ENCODE measurements at places on chromosomes 1 and 21.
A peak's percentile ranks its signal among the peaks of the same experiment; 100 is the strongest.

DNA sequence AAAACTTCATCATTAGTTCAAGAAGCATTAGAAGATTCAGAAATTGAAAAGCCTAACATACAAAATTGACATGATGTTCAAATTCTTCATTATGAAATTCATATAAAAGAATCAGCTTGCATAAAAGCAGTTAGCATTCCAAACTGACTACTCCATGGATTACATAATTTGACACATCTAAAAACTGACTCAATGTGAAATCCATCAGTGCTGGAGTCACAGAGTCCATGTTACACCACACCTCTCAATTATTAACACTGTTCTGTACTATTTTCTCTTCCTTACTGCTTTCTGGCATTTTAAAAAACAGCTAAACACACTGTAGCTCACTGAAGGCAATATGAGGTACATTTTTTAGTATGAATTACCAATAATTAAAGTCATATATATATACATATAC lies 28.0 kb downstream of the ARHGAP29 start:
- DNase-seq: no peak

- no peak for DNase-seq
These were observed 92.1 kb downstream of the MAB21L3 start for GRCh38 chr1:116203181-116203723.

GRCh38 chr1:115877511-115877910 lies 36.6 kb upstream of the NHLH2 start:
- DNase-seq: no peak

DNA sequence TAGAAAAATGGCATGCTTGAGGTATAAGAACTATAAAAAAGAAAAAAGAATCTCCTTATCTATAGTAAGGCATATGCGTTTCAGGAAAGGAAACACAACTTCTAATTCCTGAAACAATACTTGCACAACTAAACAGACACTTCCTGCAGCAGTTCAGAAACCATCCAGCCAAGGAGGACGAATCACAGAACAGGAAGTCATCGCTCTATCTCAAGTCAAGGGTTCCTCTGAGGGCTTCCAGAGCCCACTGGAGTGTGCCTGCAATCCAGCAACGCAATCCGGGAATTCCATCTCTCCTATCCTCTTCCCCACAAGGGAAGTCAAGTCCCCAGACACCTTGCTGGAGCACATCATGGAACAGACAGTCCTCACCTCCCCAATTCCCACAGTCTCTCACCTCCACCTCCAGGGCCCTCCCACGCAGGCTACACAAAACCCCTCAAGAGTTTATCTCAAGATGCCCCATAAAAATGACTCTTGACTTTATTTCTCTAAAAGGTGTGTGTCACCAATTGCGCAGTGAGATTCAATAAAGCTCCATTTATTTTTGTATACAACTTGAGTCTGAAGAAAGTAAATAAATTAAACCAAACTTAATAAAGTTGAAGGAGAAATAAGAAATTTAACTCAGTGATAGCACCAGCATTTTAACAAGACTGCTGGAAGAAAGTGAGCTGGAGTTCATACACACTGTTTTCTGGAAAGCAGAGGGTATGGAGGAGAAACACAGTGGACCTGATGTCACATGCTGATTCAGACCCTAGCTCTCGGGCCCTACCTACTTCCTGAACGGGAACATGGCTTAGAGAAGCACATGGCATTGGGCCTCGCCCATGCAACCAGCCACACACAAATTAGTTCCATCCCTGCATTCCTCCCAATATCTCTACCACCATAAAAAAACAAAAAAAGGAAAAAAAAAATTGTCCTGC lies 39.9 kb downstream of the SIPA1L2 start:
- no peak for DNase-seq

DNA sequence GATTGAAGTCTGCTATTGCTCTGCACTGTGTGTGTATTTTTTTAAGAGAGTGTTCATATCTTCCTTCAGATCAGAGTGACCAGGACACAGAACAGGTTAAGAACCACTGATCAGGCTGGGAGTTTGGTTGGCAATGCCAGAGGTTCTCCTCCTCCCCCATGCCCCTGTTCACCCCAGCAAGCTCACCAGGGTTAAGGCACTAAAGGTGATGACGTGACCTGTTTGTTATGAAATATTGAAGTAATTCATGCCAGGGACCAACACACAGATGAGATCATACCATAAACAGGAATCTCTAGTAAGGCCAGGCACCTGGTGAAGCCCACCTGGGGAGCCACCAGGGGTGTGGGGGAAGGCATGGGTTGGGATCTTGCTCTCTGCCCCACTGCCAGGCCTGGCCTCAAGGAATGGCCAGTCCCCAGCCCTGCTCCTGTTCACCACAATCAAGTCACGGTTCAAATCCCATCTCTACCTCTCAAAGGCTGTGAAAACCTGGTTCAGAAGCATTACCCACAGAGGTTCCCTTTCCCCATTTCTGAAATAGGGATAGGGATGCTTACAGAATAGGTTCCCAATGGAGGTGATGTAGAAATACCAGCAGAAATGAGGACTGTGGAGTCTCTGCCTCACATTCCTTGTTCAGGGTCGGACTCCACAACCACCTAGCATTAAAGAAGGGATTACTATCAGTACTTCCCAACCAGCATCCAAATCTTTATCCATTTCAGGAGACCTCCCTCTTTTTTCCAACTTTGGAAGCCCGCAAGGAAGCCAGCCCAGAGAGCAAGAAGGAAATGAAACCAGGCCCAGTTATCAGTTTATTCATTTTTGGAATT lies 2.4 kb downstream of the ID3 start:
- DNase-seq: no peak

DNA sequence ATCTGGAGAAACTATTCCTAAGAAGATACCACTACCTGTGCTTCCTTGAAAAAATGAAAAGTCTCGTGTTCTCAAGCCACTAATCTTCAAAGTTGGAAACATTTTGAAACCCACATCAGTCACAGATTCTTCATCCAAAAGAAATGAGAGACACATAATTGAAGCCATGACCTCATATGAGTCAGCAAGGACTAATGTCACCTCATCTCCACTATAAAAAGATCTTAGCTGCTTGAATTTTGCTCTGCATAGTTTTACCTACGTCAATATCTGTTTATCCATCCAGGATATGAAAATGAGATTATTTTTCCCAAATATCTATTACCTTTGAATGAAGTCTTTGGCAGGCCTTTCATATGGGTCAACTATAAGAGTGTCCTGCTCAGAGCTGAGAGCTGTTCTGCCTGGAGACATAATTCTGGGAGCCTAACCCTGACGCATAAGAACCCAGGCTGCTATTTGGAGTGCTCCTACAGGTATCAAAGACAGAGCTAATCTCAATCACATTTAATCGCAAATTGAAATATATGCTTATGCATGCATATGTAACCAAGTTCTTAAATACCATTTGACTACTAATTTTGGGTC lies 312.5 kb upstream of the PKN2 start:
- no peak for DNase-seq

- DNase-seq: no peak
These were observed 15.2 kb downstream of the ADCY10 start for GRCh38 chr1:167898578-167899222.

DNA sequence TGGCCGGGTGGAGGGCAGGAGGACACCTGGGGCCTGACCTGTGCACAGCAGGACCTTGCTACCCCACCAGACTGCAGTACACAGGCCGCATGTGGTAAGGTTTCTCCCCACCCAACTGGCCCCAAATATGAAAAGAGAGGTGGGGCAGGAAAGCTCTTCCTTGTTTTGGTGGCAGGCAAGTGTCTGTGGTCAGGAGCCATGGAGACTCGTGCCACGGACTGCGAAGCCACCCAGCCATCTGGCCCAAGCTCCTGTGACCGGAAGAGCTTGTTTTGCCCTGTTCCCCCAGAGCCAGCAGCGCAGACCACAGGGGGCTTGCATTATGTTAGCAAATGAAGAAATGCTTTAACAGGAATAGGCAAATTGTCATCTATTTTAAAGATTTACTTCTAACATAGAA lies 54.9 kb downstream of the OLIG1 start:
- DNase-seq: no peak

DNA sequence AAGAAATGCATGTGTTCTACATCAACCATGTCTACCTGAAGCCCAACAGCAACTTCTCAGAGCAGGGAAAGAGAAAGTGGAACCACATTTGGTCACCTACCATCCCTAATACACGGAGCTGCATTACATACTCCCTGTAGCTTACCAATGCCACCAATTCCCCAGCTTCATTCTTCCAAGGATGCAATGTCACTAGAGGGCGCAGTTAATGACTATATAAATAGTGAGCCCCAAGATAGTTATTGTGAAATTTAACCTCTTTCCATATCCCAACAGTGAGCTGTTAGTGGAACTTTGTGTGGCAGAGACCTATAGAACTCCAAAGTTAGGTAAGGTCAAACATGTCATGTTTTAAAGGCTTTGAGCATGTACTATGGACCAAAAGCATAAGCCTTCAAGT lies 618.3 kb downstream of the SMYD3 start:
- no peak for DNase-seq

DNA sequence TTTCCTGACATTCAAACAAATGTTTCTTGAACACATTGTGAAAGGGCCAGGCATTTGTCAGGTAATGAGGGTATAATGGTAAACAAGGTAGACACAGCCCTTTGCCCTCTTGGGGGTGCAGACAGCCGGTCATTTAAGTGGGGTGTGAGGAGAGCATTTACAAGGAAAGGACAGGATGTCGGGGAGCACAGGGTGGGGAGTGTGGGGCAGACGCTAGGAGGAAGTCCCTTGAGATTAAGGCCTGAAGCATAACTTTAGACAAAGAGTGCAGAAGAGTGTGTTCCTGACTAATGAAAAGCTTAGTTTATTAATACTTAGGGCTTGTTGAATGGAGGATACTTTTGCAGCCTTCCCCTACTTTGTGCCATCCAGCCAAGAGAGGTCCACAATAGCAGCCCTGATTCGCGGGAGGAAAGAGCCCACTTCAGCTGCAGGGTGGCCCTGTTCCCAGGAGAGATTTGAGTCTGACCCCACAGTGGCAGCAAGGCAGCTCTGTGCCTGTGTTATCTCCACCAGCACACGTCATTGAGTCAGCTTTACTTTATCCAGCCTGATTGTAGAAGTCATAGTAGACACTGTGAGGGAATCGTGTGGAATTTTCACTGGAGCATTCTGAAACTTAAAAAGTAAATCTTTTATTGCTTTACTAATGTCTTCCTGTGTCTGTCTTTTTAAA lies 35.1 kb downstream of the MPZL1 start:
- DNase-seq: no peak

- no peak for DNase-seq
These were observed 10.1 kb downstream of the KRTAP22-2 start for GRCh38 chr21:30580132-30580531.

- no peak for DNase-seq
These were observed 387.8 kb upstream of the LYPLAL1 start for GRCh38 chr1:218785928-218786327.

DNA sequence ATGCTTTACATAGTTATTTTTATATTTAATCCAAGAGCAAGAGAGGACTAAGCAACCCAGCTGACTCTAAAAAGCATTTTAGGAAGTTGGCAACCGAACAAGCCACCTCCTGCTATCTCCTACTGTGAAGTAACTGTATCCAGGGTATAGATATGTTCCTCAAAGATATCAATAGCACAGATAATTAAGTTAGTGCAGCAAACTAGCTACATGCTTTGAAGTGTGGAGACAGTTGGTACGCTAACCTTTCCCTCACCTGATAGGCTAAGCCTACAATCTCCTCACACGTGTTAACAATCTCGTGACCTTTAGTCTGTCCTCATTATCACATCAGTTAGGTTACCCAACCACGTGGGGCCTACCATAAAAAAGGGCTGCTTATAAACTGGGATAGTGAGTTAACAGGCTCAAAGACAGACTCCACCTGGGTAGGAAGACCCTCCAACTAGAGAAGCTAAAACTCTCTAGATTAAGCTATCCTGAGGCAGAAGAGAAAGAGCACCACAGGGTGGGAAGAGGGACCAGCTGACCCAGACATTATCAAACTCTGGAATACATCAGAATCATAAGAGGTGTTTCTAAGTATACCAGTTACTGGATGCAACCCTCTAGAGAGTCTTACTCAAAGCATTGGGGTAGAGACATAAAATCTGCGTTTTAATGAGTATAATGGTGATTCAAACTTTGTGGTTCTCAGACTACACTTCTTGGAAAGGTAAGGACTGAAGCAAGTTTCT lies 340.1 kb upstream of the ESRRG start:
- DNase-seq: no peak

GRCh38 chr1:177476676-177477075 lies 305.9 kb downstream of the BRINP2 start:
- no peak for DNase-seq

- no peak for DNase-seq
These were observed 24.4 kb upstream of the AHCYL1 start for GRCh38 chr1:109959974-109960744.

GRCh38 chr1:214505134-214505533 lies 46.3 kb downstream of the PTPN14 start:
- no peak for DNase-seq

DNA sequence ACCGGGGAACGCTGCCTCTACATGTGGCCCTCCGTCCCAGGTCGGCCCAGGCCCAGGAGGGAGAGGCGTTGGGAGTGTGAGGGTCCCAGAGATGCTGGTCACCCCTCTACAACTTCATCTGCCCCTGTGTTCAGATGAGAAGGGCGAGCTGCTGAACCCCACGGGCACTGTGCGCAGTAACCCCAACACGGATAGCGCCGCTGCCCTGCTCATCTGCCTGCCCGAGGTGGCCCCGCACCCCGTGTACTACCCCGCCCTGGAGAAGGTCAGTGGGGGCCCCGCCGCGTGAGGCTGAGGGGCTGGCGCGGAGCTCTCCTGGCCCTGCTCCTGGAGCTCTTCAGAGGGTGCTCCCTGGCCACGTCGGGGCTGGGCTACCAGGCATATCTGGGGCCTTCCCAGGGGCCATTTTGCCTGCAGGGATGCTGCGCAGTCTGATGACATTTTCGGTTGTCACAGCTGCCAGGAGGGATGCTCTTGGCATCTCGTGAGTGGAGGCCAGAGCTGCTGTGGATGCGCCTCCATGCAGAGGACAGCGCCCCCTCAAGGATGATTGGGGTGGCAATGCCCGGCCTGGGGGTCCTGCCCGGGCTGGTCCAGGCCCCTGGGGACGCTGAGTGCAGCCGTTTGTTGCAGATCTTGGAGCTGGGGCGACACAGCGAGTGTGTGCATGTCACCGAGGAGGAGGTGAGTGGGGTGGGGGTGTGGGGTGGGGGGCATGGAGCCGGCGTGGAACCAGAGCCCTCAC lies 68.6 kb downstream of the PIK3CD start:
- no peak for DNase-seq

DNA sequence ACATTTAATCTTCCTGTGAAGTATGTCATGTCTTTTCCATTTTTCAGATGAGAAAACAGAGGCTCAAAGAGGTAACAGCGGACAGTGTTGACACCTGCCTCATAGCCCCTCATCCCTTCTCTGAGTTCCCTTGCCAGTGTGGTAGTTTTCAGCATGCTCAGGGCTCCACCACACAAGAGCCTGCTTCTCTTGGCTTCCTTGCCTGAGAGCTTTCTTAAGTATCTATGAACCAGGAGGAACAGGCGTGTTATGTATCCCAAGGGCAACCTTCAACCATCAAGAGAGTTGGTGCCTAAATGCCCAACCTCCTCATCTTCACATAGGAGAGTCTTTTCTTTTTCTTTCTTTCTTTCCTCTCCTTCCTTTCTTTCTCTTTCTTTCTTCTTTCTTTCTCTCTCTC lies 5.9 kb upstream of the PAFAH2 start:
- DNase-seq: no peak

- DNase-seq: peak; percentile 8
These were observed 283.5 kb downstream of the C1orf94 start for GRCh38 chr1:34460193-34460592.

GRCh38 chr1:159197561-159198557 lies 6.8 kb upstream of the ACKR1 start:
- DNase-seq: no peak

- no peak for DNase-seq
These were observed 75.8 kb downstream of the OBSCN start for GRCh38 chr1:228283476-228284147.

- DNase-seq: no peak
These were observed 19.6 kb downstream of the CASP9 start for GRCh38 chr1:15504436-15504835.

All from stimulated activated CD8-positive, alpha-beta memory T cell treated with anti-CD3 and anti-CD28 coated beads, Interleukin-15, amount 100 ng/mL, for 24 hours (primary cell).